CD8-positive, alpha-beta memory T cell (primary cell): ENCODE measurements at places on chromosomes 2 and 18. TPM values are rescaled to one million over a fixed set of nuclear protein-coding genes. Genes with fewer than 3 reads are reported as not detected.

Gene ENOSF1
- total RNA-seq: 50.8 TPM

Gene FAM237A
- not detected for total RNA-seq

DNA sequence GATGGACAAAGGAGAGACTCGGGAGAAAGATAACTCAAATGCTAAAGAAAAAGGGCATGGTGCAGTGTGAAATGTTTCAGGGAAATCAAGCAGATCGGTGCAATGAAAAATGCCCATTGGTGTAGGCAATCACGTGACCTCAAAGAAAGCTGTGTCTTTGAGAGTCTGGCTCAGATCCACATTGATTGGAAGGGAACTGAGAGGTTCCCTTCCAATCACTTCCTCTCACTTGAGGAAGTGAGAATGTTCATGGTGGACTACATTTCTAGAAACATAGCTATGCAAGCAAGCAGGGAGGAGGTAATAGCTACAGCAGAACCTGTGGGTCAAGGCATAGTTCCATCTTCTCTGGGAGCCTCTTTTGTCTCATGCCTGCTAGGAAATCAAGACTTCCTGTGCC is 187.4 kb downstream of the LPIN1 start:
- no peak for DNase-seq
- H3K27ac ChIP-seq: no peak overlapping the region
- H3K4me1 ChIP-seq: no peaks in the 10 kb centered on the region
- H3K4me3 ChIP-seq: no peak overlapping the region
- H3K27me3 ChIP-seq: no peaks in the 10 kb centered on the region

- DNase-seq: no peak
- H3K27ac ChIP-seq: no peak overlapping the region
- H3K27me3 ChIP-seq: no peaks in the 10 kb centered on the region
- H3K36me3 ChIP-seq: no peaks in the 10 kb centered on the region
Observed at GRCh38 chr2:48248251-48248933, 281.6 kb upstream of the STON1 start.
